Erythroblast (primary cell): ENCODE measurements at places on chromosomes 4 and X.
A peak's percentile ranks its signal among the peaks of the same experiment; 100 is the strongest.

- DNase-seq, result no peak
Measured at GRCh38 chrX:104316739-104317138, 62.0 kb upstream of the ESX1 start.

DNA sequence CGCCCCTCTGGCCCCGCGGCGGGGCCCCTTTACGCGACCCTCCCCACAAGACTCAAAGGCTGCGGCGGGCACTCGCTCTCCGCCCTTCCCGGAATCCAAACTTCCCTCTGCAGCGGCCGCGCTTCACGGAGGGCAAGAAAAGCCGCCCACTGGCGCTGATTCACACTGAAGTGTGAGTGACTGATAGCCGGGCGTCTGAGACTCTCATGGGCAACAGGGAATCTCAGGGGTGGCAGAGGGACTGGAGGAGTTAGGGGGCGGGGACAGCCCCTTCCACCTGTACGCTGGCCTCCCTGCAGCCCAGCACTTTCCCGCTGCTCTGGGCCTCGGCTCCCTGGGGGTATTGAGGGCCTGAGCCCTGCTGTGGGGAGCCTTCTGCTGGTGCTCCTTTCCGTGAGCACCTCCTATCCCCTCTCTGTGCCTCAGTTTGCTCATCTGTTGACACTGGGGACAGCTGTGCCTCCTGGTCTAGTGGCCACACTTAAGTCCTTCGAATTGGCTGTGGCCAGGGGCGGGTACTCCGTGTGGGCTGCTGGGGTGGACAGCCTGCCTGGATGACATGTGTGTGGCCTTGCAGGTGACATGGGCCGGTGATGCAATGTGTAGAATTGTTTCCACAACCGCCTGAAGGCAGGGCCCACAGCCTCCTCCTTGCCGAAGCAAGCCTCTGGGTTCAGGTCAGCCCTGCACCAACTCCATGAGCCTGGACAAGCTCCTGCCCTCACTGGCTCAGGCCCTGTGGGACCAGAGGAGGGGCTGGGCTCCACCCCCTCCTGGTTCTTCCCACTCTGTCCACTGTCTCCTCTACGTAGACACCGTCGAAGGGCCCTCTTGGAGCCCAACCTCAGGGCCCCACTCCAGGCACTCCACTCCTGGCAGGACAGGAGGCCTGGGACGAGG is 951 bp downstream of the SH3BP2 start:
- DNase-seq, result no peak

DNA sequence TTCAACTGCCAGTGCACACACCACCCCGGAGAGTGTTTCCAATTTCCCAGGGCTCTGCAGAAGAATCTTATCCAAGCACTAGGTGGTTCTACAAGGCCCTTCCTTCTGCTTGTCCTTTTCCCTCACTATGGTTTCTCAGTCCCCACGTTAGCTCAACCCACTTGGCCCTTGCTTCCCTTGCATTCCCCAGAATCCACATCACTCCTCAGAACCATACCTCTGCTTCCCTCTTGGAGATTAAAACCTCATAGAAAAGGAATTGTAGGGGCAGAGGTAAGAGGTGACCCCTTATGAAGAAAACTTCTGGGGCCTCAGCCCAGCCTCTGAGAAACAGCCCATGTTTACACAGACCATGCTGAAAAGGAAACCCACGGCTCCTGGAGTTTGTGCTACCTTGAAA is 42.4 kb downstream of the TSPAN5 start:
- no peak for DNase-seq

GRCh38 chr4:41600243-41600912 is 62.4 kb downstream of the LIMCH1 start:
- no peak for DNase-seq

GRCh38 chr4:122331195-122331594 is 47.6 kb upstream of the ADAD1 start:
- DNase-seq, result no peak

- DNase-seq, result no peak
Measured at GRCh38 chr4:24808955-24809354, 13.6 kb downstream of the SOD3 start.

DNA sequence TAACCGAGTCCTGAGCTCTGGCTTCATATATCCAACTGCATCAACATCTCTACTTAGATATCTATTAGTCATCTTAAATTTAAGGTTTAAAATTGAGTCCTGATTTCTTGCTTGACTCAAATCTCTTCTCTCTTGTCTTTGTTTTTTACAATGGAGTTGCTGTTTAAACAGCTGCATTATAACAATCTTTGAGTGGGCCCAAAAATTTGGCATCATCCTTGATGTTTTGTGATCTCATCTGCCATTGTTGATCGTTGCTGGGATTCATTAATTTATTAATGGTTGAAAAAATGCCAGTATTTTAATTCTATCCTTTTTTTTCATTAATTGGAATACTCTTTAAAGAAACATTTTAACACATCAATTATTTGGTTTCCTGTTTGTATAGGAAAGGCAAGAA is 82.2 kb downstream of the STIM2 start:
- no peak for DNase-seq

DNA sequence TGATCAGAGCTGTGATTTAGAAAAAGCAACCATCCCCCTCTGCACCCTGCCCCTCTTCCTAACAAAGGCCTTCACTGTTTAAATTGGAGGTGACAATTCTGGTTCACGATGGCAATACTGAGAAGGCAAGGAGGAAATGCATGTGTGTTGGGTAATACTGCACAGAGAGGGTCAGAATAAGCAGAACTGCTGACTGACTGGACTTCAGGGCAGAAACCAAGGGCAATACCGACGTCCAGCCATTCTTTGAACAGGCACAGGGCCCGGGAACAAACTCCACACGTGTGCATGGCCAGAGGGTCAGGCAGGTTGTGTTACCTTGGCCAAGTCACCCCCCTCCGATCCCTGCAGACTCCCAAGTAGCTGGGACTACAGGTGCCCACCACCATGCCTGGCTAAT is 6.0 kb downstream of the ACSL1 start:
- no peak for DNase-seq

DNA sequence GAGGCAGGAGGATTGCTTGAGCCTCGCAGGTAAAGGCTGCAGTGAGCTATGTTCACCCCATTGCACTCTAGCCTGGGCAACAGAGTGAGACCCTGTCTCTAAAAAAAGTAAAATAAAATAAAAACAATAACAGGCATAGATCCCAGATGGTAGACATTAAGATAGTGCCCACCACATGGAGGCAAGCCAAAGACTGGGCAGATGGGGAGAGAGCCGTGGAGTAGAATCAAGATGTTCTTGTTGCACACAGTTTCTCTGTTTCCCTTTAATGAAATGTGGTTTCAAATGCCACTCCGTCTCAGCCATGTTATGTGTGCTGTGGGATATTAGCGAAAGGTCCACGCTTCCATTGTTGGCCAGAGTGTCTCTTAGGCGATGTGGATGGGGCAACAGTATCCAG is 63.8 kb upstream of the TBL1X start:
- DNase-seq, result no peak

- DNase-seq, result no peak
Measured at GRCh38 chr4:185122681-185123345, 20.3 kb upstream of the SLC25A4 start.

DNA sequence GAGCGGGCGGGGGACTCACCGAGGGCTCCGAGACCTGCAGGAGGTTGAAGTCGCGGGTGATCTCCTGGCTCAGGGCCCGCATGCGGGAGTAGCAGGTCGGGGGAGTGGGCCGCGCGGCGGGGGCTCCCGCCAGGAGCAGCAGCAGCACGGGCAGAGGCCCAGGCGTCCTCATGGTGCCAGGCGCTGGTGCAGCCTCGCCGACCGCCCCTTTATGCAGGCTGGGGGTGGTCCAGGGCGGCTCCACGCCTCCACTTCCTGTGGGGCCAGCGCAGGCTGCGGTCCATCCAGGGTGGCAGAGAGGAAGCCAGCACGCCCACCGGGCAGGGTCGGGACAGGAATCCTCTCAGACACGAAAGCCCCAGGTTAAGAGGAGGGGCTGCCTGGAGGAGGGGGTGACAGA is at the start of gene CYTL1:
Gene CYTL1 (minus strand): TSS at position 185 of the 400 bp plus-strand sequence. CDS start 13 bp downstream, at position 172.
- peak; percentile 45 for DNase-seq

DNA sequence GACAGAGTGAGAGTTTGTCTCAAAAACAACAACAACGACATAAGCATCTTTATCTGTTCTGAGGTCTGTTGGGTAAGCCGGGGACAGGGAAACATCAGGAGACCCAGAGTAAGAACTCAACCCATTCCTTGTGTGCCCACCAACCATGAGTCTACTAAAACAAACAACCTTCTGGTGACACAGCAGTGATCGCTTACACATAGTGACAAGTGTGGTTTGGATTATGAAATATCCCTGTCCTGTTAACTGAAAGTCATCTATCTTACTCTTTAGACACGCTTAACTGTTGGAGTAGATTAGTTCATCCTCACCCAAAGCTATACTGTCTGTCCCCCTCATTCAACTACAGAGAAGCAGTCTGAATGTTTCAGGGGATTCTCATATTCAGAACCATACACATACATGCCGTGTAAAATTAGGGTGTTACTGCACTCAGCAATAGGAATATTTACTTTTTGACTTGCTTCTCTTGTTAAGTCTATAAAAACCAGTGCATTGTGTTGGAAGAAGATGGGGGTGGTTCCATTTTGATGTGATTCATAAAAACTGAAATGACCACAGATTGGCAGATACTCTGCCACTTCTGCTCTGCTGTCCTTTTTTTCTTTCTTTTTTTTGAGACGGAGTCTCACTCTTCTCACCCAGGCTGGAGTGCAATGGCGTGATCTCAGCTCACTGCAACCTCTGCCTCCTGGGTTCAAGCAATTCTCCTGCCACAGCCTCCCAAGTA is 27.4 kb downstream of the PHKA2 start:
- DNase-seq, result peak; percentile 15

DNA sequence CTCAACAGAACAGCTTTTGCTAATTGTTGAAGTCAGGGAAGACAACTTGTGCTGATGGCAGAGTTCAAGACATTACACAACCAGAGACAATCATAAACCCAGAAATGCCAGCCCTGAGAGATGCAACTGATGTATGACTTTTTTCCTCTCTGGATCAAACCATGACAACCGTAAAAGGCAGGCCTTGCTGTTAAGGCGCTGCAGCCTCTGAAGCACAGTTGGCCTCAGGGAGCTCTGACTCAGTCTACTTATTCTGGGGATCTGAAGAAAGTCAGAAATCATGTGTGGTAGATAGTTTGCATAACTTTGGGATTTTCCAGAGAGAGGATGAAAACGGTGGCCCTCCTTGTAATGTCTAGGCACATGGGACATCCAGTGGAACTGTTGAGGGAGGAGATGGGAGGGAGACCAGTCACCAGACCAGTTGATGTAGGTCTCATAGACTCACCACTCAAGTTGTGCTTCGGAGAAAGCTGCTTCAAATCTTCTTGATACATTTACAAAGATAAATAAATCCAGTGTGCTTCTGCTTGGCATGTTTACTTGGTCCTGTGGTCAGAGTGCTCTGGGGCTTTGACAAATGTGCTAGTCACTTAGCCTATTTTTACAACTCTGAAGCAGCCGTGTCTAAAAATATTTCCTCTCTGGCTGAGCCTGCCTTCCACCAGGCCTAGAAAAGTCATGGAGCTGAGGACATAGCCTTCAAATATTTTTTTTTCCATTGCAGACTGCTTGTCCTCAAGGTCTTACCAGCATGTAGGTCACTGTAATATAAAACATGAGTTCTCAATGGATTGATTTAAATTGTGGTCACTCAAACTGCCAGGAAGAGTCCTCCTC is 7.5 kb downstream of the HADH start:
- no peak for DNase-seq

DNA sequence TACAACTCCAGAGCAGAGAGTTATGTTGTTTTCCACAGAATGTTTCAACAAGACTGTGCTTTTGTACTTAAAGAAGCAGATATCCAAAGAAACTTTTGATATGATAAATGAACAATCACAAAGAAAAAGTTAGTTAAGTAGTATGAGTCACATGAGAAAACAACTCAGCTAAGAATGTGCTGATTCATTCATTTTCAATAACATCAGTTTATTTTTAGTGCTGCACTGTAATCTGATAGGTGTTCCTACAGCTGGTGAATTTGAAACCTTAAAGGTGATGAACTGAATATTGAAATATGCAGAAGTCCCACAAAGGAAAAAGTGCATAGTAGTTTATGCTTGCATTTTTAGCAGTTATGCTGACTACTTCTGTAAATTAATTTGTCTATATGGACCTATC is 180.3 kb upstream of the TENM3 start:
- no peak for DNase-seq

GRCh38 chr4:148079961-148080360 is 348.1 kb downstream of the ARHGAP10 start:
- no peak for DNase-seq

DNA sequence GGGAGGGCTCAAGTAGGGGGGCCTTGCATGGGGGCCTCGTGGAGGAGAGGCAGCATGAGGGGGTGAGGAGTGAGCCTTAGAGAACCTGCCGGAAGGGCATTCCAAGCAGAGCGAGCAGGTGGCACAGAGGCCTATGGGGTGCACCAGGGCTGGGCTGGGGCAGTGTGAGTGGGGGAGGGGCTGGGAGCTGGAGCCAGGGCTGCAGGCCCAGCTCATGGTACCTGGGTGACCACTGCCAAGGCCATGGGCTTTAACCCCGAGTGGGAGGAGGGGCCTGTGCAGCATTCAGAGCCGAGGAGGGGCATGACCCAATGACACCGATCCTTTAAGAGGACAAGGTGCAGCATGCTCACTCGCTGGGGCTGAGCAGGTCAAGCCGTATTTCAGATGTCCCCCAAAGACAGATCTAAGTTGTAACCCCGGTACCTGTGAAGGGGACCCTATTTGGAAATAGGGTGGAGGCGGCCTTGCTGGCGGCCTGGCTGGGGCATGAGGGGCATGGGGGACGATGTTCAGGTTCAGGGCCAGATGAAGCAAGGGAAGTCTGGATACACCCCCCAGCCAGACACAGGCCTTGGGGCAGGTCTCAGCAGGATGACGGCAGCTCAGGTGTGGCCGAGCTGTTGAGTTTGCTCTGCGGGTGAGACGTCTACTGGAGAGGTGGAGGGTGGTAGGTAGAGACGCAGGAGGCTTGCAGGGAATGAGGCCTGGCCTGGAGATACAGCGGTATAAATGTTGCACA is 137.0 kb downstream of the CPZ start:
- no peak for DNase-seq
